ENCODE measurements at places on chromosomes 3 and 15.

- peak overlapping the region; percentile 91 for H3K27ac ChIP-seq
- H3K36me3 ChIP-seq = no peaks in the 10 kb centered on the region
- H3K4me3 ChIP-seq = peak overlapping the region; percentile 98
- peak; percentile 34 for DNase-seq
Observed at GRCh38 chr3:15858547-15859506, 61.0 kb upstream of the ANKRD28 start.

DNA sequence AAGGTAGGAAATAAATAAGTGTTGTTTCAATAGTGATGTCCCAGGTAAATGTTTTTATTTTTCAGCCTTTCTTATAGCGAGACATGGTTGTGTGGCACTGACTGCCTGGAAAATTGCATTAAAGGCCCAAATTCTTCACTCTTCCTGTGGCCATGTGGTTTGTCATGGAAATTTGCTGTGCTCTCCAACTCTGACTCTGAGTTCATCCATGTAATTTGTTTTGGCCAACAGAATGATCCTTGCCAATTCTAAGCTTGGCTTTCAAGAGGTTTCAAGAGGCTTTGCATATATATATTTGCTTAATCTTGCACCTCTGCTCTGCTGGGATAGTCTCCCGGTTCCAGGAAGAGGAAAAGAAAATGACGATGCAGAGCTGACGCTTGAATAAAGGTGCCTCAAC is 107.5 kb upstream of the ARHGEF26 start:
- no peak overlapping the region for H3K4me3 ChIP-seq
- H3K27me3 ChIP-seq = no peaks in the 10 kb centered on the region
- no peaks in the 10 kb centered on the region for H3K36me3 ChIP-seq
- H3K27ac ChIP-seq = no peak overlapping the region
- no peak for DNase-seq

DNA sequence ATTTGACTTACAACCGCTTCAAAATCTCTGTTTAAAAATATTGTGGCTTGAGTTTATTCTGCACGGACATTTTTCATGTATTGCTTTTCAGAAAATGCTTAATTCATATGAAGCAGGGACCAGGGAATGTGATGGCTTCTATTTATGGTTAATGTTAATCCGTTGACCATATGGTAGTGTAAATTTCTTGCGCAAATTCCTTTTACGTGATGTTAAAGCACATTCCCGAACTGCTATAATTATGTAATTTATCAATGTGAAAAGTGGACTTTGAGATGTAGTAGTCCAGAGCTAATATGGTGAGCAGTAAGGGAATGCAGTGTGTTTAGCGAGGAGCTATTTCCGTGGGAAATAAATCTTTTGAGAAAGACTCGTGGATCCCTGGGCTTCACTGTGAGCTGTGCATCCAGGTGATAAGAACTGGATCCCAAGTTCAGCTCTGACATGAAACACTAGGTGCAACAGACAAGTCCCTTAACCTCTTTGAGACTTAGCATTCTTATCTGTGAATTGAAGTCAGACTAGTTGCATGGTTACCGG is 27.3 kb downstream of the ANAPC13 start:
- H3K4me1 ChIP-seq = peaks cover 5% of the 10 kb centered on the region
- no peak overlapping the region for H3K27ac ChIP-seq
- H3K4me3 ChIP-seq = no peak overlapping the region
- no peak for DNase-seq

DNA sequence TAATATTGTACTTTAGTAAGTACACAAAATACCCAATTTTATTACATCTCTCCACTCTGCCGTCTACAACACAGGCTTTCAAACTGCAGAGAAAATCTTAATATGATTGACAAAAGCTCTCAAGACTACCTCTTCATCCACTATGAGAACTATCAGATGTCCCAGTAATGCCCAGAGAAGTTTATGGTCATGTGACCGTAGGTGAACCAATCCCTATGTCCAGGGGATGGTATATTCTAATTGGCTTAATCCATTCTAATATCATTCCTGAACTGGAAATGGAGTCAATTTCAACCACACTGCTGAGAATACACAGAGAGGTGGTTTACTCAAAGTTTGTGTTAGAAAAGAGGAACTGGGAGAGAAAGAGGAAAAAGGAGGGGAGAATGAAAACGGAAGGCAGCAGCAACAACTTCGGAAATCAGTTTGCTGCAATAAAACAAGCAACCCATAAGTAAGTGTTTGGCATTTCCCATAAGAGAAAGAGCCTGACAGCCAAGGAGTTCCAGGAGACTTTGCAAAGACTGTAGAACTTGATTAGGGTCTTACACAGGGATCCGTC is 7.3 kb downstream of the SST start:
- no peaks in the 10 kb centered on the region for H3K4me1 ChIP-seq
- no peaks in the 10 kb centered on the region for H3K27me3 ChIP-seq
- DNase-seq = no peak
- H3K4me3 ChIP-seq = no peak overlapping the region
- no peak overlapping the region for H3K27ac ChIP-seq
- H3K36me3 ChIP-seq = no peaks in the 10 kb centered on the region

GRCh38 chr15:76776969-76777368 is 128.2 kb downstream of the SCAPER start:
- no peaks in the 10 kb centered on the region for H3K27me3 ChIP-seq
- no peak for DNase-seq
- H3K4me1 ChIP-seq = no peaks in the 10 kb centered on the region

DNA sequence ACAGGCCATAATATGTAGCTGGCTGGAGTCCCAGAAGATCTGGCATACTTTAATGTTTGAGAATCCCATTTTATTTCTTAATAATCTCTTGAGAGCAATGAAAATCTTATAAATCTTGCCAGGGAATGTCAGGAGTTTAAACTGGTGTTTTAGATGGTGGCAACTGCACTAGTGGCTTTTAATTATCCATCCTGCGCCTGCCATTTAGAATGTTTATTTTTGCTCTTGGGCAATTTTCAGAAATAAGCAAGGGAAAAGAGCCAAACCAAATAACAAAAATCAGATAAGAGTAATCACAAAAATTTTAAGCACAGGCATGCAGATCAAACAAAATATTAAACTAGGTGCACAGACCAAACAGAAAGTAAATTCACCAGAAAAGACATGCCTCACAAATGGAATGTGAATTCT is 41.9 kb upstream of the UBP1 start:
- H3K36me3 ChIP-seq = no peaks in the 10 kb centered on the region
- H3K27me3 ChIP-seq = no peaks in the 10 kb centered on the region
- no peak overlapping the region for H3K4me3 ChIP-seq
- DNase-seq = no peak
- H3K27ac ChIP-seq = no peak overlapping the region
- H3K4me1 ChIP-seq = no peaks in the 10 kb centered on the region

- no peak overlapping the region for H3K4me3 ChIP-seq
- no peaks in the 10 kb centered on the region for H3K36me3 ChIP-seq
- H3K27ac ChIP-seq = no peak overlapping the region
- no peaks in the 10 kb centered on the region for H3K27me3 ChIP-seq
- H3K4me1 ChIP-seq = no peaks in the 10 kb centered on the region
- no peak for DNase-seq
Observed at GRCh38 chr3:187992609-187993008, 161.3 kb upstream of the LPP start.

DNA sequence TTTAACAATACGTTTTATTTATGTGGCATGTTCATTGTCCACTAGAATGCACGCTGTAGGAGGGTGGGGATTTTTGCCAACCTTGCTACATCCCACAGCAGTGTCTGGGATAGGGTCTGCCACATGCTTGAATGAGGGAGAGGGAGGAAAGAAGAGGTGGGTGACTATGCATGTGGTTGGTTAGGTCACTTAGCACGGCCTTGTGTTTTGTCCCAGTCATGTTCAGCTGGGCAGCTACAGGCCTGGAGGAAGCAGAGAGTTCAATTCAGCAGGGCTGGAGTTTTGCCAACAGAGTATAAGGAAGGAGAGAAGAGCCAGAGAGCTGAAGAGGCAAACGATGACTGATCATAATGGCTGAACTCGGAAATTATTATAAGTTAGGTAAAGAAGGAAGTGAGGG is 268.4 kb upstream of the NSMCE3 start:
- no peaks in the 10 kb centered on the region for H3K36me3 ChIP-seq
- H3K27ac ChIP-seq = no peak overlapping the region
- no peak for DNase-seq
- H3K4me3 ChIP-seq = no peak overlapping the region

DNA sequence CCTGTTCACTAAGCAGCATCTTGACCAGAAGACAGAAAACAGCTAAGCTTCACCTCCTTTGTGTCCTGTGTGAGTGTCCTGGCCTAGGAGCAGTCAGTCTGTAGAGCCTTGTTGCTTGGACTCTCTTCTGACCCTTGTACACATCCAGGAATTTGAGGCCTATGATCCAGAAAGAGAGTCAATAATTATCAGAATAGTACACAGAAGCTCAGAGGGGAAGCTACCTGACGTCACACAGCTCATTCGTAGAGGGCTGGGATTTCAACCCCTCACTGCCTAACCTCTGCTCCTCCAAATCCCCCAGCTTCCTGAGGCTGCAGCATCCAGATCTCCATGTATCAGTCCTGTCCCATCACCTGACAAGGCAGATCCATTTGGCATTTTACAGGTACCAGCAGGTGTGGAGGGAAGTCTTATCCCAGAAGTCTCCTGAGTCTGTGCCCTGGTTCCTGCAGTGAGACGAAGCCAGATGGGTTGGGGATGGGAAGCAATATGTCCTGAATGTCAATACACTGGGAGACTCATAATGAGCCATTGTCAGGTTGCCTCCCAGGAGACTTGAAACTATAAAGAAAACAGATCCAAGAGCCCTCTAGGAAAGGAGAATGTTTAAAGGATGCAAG is 203.1 kb downstream of the MINAR1 start:
- no peaks in the 10 kb centered on the region for H3K4me1 ChIP-seq
- H3K27me3 ChIP-seq = no peaks in the 10 kb centered on the region
- no peaks in the 10 kb centered on the region for H3K36me3 ChIP-seq
- no peak overlapping the region for H3K27ac ChIP-seq

DNA sequence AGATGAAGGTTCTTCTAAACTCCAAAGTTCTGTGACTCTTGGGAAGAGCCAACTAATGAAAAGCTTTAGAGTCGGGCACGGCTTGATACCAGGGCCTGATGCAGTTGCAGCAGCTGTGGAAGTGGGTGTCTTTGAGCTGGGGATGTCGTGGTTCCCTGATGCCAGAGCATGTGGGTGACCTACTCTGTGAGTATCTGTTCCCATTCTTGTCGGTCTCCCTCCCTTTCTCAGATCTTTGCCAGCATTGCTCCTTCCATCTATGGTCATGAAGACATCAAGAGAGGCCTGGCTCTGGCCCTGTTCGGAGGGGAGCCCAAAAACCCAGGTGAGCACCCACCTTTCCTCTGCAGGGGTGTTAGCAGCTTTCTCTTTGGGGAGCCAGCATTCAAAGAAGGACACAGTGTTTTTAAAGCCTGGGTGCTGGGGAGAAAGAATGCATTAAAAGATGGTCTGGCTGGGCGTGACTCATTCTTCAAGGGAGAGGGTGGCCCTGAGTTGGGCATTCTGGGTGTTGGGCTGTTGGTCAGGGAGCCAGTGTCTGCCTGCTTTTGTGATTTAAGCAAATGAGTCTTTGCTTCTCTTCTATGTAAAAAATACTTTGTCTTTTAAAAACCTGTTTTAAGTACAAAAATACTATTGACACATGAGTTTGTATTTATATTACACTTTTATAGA is 13.2 kb upstream of the PODXL2 start:
- no peaks in the 10 kb centered on the region for H3K36me3 ChIP-seq
- DNase-seq = no peak
- no peak overlapping the region for H3K4me3 ChIP-seq
- no peaks in the 10 kb centered on the region for H3K4me1 ChIP-seq
- H3K27me3 ChIP-seq = no peaks in the 10 kb centered on the region
- H3K27ac ChIP-seq = no peak overlapping the region

DNA sequence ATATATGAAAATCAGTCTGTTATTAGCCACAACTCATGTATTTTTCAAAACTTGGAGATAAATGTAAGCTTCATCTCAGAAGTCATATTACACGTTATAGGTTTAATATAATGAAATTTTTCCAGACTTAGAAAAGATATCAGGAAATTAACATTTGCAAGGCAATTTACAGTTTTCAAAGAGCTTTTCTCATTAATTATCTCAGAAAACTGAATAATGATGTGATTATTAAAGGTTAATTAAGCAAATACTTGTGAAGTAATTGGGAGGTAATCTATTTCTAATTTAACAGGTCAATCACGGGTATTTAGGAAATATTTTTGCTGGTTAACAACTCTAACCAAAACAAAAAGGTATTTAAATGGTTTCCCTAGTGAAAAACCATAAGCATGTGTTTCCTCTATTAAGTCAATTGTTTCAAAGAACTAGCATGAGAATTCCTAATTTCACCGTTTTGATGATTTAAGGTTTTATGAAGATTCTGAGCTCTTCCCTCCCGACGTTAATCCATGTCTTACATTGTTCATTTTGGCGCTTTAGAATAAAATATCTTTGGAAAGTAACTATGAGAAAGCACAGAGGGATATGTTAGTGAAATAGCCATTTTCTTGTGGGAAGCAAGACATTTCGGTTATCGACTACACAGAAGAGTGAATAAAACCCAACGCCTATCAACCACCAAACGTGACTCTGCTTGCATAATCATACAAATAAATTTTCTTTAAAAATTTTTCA is 1.5 kb upstream of the NEO1 start:
- no peaks in the 10 kb centered on the region for H3K27me3 ChIP-seq
- H3K36me3 ChIP-seq = no peaks in the 10 kb centered on the region
- peaks cover 45% of the 10 kb centered on the region for H3K4me1 ChIP-seq
- H3K27ac ChIP-seq = peak overlapping the region; percentile 90

- no peak for DNase-seq
- peak overlapping the region; percentile 56 for H3K27ac ChIP-seq
- H3K36me3 ChIP-seq = no peaks in the 10 kb centered on the region
Observed at GRCh38 chr3:130906374-130906995, 12.6 kb downstream of the ATP2C1 start.

Measured in psoas muscle (tissue), 8 donors.